ENCODE measurements at places on chromosomes 7 and 10.

GRCh38 chr10:98899018-98899417 is 336.6 kb downstream of the HPSE2 start:
- no peak for DNase-seq

DNA sequence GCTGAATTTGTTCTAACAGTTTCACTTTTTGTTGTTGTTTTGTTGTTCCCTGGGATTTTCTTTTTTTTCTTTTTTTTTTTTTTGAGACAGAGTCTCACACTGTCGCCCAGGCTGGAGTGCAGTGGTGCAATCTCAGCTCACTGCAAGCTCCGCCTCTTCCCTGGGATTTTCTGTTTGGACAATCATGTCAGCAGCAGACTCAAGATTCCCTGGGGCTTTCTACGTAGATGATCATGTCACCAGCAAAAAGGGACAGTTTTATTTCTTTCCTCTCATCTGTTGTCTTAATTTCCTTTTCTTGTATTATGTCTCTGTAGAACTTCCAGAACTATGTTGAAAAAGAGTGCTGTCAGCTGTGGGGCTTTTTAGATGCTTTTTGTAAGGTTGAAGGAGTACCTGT is 241.4 kb downstream of the TNS3 start:
- DNase-seq = no peak

DNA sequence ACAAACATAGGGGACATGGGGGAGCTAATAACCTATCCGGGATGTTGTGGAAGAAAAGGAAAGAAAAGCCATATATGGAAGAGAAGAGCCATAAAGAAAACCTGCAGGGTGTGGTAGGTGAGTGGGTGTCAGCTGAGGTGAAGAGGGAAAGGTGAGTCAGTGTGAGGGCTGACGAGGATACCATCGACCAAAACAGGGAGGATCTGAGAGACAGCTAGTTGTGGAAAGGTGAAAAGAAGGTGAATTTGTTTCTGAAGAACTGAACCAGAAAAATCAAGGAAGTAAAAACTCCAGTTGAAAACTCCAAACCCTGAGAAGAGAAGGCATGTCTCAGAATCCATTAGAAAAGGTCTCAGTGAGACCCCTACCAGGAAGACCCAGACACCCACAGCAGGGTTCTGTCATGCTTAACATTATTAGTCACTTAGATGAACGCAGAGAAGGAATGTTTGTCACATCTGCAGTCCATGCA is 4.1 kb downstream of the BLNK start:
- no peak for DNase-seq

- DNase-seq = no peak
Observed at GRCh38 chr10:80166581-80167470, 34.3 kb downstream of the PLAC9 start.

- DNase-seq = no peak
Observed at GRCh38 chr10:99930731-99931550, 78.8 kb downstream of the DNMBP start.

- no peak for DNase-seq
Observed at GRCh38 chr7:130903358-130903974, 169.5 kb upstream of the KLF14 start.

DNA sequence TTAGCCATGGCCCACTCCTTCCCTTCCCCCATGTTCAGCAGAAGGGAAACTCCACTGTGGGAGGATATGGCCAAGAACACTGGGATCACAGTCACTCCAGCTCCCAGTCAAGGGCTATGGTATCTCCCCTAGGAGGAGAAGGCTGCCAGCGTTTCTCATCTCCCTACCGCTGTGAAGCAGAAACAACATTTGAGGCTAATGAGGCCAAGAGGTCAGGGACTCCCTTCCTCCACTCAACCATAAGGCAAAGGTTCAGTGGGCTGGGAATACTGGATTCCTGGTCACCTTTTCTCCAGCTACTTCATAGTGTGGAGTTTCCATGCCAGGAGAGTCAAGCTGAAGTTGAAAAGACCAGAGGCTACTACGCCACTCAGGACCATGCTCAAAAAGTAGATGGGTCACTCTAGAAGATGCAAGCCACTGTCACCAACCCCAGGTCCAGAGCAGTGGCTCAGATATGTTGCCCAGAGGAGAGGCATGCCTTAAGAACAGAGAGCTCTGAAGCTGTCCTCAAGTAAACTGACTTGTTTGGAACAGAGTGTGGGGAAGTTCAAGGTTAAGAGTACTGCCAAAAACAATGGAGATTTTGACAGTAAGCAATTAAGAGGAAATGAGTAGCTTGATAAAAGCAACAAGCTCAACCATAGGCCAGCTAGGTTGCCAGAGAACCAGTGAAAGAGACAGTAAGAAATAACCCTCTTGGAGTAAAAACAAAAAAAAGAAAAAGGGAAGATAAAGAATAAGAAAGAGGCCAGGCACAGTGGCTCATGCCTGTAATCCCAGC is 3.8 kb upstream of the TMEM140 start:
- no peak for DNase-seq

Data from effector memory CD8-positive, alpha-beta T cell (primary cell).